ENCODE measurements at places on chromosomes 16 and 17. TPM values are rescaled to one million over a fixed set of nuclear protein-coding genes. Genes with fewer than 3 reads are reported as not detected.

GRCh38 chr17:2977157-2977556, 86.2 kb downstream of the OR1D5 start:
- no peak overlapping the region for H3K4me3 ChIP-seq
- H3K27ac ChIP-seq: no peak overlapping the region
- H3K4me1 ChIP-seq: peaks cover 15% of the 10 kb centered on the region
- no peaks in the 10 kb centered on the region for H3K27me3 ChIP-seq
- DNase-seq: no peak
- peaks cover 5% of the 10 kb centered on the region for H3K36me3 ChIP-seq

DNA sequence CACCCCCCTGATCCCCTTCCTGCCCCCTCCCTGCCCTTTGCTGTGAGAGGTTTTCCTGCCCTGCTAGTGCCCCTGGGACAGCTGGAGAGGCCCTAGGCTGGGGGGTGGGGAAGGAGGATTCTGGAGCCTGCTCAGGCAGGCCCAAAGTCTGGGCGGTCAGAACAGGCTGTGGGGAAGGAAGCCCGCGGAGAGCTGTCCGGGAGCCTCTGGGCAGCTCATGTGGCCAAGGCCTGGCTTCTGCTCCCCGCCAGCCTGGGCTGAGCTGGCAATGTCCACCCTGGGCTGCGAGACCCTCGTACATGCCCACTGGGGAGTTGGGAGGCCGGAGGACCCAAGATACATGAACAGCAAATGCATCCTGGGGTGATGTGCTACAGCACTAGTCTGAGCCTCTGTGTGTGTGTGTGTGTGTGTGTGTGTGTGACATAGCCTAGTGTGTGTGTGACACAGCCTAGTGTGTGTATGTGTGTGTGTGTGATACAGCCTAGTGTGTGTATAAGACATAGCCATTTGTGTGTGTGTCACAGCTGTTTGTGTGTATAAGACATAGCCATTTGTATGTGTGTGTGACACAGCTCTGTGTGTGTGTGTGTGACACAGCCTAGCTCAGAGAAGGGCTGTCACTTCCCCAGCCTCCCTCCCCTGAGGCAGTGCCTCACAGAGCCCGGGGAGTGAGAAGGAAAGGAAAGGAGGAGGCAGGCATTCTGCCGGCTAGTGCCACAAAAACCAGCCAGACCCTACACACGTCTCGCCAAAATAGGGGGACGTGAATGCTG, 201.4 kb upstream of the CIBAR2 start:
- no peaks in the 10 kb centered on the region for H3K27me3 ChIP-seq
- no peaks in the 10 kb centered on the region for H3K36me3 ChIP-seq

DNA sequence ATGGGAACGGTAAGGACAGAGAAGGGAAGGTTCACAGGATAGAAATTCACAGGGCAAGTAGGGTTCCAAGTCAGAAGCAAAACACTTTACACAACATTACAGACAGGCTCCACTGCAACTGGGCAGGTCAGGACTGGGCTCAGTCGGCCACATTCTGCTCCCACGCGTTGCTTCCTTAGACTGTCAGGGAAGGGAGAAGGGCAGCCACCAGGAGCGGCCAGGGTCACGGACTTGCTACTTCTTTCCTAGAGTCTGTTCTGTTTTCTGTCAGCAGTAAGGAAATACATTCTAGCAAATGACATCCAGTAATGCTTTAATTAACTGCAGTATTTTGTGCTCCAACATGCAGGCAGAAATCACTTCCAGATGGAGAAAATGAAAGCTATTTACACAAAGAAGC, 160.3 kb upstream of the RPH3AL start:
- H3K27me3 ChIP-seq: no peaks in the 10 kb centered on the region
- H3K4me3 ChIP-seq: no peak overlapping the region
- DNase-seq: no peak
- H3K27ac ChIP-seq: no peak overlapping the region
- H3K4me1 ChIP-seq: peaks cover 24% of the 10 kb centered on the region

DNA sequence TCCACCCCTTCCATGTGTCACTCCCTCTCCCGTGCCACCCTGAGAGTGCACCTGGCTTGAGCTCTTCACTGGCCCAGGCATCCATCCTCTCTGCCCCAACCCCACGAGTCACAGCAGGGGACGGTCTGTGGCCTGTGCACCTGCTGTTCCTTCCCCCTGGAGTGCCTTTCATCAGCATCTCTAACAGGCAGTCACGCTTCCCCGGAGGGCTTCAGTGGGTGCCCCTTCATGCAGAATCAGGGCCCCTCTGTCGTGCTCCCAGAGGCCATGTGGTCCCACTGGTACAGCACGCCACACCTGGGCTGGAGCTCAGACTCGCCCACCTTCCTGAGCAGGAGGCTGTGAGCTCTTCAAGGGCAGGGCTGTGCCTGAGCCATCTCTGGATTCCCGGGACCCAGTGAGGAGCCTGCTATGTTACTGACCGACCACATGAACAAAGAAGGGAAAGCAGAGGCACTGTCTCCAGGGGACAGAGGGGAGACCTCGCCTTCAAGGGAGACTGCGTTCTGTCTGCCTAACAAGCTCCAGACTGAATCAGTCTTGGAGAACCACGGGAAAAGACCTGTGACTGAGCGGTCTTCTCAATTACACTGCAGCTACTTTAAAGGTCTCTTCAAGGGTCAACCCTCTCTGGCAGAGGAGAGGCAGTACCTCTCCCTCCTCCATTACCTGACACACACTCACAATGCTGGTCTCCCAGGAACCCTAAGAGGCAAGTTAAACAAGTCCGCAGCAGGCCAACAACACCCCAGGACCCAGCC, 78.8 kb upstream of the DOC2B start:
- no peak overlapping the region for H3K4me3 ChIP-seq
- H3K27me3 ChIP-seq: peaks cover 31% of the 10 kb centered on the region
- no peaks in the 10 kb centered on the region for H3K36me3 ChIP-seq
- H3K27ac ChIP-seq: no peak overlapping the region
- no peaks in the 10 kb centered on the region for H3K4me1 ChIP-seq

DNA sequence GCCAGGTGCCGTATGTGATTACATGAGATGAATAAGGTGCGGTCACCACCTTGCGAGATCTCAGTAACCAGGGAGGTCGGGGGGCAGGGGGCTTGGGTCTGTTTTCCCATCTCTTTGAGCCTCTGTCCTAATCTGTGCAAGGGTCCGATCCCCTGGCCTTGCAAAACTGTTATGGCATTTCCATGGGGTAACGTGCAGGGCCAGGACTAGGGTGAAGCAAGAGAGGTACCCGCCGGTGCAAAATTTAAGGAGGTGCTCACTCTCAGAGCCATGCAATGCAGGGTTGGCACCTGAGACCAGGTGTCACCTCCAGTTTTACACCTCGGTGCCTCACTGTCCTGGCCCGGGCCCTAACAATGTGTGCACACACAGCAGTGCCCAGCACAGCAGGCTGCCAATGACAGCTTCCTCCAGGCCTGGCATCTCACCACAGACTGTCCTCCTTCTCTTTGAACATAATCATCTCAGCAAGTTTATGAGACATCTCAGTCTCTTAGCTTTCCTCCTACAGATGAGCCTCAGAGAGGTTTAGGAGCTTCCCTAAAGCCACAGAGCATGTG, 43.6 kb downstream of the C16orf95 start:
- no peak overlapping the region for H3K27ac ChIP-seq
- no peaks in the 10 kb centered on the region for H3K36me3 ChIP-seq
- H3K4me3 ChIP-seq: no peak overlapping the region
- peaks cover 9% of the 10 kb centered on the region for H3K4me1 ChIP-seq
- DNase-seq: no peak

GRCh38 chr17:17919169-17920107, 52.8 kb downstream of the TOM1L2 start:
- H3K36me3 ChIP-seq: no peaks in the 10 kb centered on the region
- H3K27ac ChIP-seq: no peak overlapping the region
- no peak overlapping the region for H3K4me3 ChIP-seq
- no peaks in the 10 kb centered on the region for H3K27me3 ChIP-seq

Gene ZFP90
- total RNA-seq: 29.3 TPM

Gene AATK
- total RNA-seq: 0.59 TPM

Gene SECTM1
- total RNA-seq: 13.4 TPM

Gene TLCD2
- 2.5 TPM for total RNA-seq

All from MCF 10A (cell line).